ENCODE measurements at places on chromosomes 3 and 15.

DNA sequence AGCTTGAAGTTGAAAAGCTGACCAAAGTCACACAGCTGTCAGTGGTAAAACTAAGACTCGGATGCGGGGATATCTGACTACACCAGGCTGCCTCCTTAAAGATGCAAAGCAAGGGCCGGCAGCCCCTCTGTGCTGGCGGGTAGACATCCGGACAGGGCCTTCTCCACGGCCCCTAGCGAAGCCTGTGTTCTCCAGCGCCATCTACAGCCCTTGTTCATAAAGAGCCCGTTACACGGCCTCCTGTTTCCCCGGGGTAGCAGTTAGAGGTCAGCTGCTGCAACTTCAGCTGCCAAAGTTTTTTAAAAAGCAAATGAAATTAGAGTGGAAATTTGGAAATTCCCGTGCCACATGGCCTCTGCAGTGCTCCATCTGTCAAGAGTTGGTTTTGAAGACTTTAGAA lies 383.0 kb downstream of the TBL1XR1 start:
- DNase-seq, result peak; percentile 40

GRCh38 chr3:115350606-115351005 lies 203.5 kb upstream of the ZBTB20 start:
- no peak for DNase-seq

GRCh38 chr3:56937580-56937979 lies 122.9 kb upstream of the SPATA12 start:
- DNase-seq, result no peak

- peak; percentile 12 for DNase-seq
Observed at GRCh38 chr15:55799291-55800212, 56.6 kb upstream of the PRTG start.

GRCh38 chr3:72938471-72939265 lies 50.8 kb downstream of the GXYLT2 start:
- peak; percentile 94 for DNase-seq

GRCh38 chr3:14396031-14396692 lies 6.2 kb upstream of the SLC6A6 start:
- no peak for DNase-seq

DNA sequence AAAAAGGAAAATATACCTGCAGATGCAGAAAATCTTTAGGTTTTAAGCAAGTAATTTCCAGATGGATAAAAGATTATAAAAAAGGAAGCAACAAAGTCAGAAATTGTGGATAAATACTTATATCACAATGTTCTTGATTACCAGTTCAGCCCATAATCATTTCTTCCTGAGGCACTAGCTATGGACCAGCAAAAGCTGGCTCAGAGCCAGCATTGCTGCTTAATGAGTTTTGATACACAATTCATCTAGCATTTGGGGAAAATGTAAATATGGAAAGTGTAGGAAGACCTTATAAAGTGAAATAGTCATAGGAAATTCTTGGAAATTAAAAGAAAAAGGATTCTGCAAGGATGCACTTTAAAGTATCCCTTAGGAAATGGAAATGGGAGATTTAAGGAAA lies 168.3 kb upstream of the GBE1 start:
- DNase-seq, result no peak

DNA sequence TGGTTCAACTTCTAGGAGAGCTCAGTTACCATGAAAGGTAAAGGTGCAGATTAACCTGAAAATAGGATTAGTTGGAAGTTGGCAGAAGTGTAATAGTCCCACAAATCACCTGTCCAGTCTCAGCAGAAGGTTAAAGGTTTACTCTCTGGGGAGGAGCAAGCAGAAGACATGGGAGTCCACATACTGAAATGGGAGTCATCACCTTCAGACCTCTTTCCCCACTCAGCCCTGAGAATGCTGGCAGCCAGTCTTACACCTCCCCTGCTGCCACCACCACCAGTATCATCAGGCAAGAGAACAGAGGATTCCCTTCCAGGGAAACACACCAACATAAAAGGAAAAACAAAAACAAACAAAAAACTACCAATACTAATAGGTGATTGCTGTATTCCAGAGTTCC lies 13.8 kb upstream of the PLA2G4D start:
- DNase-seq, result no peak

DNA sequence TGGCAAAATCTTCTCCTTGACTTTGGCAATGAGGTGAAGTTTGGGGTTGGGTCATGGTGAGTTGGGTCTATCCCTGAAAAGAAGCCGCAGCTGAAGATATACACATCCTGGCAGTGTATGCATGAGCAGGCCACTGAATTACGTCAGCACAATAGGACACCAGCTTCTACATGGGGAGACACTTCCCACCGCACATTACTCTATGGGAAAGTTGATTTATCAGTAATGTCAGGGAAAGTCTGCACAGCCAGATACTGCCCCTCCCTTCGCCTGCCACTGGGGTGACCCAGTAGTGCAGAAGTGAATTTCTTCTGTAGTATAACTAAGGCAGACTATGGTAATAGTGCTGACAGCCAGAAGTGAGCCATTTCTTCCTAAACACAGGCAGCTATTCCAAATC lies 245.0 kb downstream of the NTRK3 start:
- DNase-seq, result no peak

Measured in AML-193 (cell line).